ENCODE measurements at places on chromosomes 1 and 21. TPM values are rescaled to one million over a fixed set of nuclear protein-coding genes. Genes with fewer than 3 reads are reported as not detected.

Gene ELAVL4
- not detected for total RNA-seq

Gene TMEM200B
- total RNA-seq: 2.2 TPM

DNA sequence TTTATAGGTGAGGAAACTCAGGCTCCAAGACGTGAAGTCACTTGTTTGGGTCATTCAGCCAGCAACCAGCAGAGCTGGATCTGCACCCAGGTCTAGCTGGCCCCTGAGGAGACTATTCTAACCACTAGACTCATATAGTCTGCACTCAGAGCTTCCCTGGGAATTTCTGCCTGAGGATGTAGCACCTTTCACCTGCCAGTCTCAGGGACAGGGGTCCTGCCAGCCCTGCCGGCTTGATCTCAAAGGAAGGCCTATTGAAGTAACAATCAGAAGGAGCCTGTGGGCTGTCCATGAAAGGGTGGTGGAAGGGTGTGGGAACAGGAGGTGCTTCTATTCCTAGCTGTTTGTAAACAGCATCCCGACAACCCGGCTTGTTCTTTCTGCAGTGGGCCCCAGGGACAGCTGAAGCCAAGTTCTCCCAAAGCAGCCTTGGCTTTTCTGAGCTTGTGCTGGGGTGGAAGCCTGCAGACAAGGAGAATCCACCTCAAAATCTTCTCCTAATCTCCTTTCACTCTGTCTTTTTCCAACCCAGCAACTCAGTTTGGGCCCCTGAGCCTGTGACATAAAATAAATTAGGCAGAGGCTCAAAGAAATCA lies 7.8 kb downstream of the LMOD1 start:
- DNase-seq: no peak
- H3K36me3 ChIP-seq: no peaks in the 10 kb centered on the region
- H3K27ac ChIP-seq: no peak overlapping the region
- H3K4me1 ChIP-seq: peaks cover 6% of the 10 kb centered on the region
- no peaks in the 10 kb centered on the region for H3K27me3 ChIP-seq
- H3K4me3 ChIP-seq: no peak overlapping the region

Gene PLA2G2C
- total RNA-seq: not detected

DNA sequence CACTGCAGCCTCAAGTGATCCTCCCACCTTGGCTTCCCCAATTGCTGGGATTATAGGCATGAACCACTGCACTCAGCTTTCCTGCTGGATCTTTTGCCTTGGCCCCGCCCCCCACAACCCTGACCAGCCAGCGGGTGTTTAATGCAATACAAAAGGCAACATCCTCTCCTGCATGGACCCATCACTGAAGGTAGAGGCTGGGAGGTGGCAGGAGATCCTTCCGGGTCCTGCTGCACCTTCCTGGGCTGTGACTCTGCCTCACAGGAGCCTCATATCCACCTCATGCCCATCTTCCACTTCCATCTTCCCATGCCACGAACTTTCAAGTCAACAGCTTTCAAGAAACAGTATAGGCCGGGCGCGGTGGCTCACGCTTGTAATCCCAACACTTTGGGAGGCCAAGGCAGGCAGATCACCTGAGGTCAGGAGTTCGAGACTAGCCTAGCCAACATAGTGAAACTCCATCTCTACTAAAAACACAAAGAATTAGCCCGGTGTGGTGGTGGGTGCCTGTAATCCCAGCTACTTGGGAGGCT lies 11.7 kb upstream of the WNT9A start:
- DNase-seq: no peak
- no peak overlapping the region for H3K27ac ChIP-seq
- H3K4me3 ChIP-seq: no peak overlapping the region
- no peaks in the 10 kb centered on the region for H3K4me1 ChIP-seq

DNA sequence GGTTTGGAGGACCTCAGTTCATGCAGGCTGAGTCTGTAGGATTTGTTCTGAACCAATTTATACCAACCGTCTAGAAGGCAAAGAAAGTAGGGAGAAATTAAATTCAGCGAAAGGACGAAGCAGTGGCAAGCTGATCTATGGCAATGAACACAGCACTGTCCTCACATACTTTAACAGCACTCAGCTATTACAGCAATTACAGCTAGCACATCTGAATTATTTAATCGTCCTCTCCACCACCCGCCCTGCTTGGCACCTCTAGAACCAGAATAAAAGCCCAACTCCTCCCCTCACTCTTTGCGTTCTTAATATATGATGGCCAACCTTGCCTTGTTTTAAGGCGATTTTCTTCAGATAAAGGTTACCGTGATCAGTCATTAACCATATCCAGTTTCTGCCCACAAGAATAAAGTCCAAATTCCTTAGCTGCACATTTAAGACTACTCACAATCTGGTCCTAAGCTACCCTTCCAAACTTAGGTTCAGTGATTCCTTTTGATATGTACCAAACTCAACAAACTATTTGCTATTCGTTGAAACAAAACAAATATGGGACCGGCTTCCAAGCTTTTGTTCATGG lies 169.4 kb upstream of the ESRRG start:
- no peaks in the 10 kb centered on the region for H3K27me3 ChIP-seq
- no peak overlapping the region for H3K4me3 ChIP-seq
- no peak for DNase-seq
- H3K27ac ChIP-seq: no peak overlapping the region
- H3K36me3 ChIP-seq: no peaks in the 10 kb centered on the region

Gene ACTN2
- total RNA-seq: 3,640 TPM

GRCh38 chr1:63857478-63857877 lies 83.7 kb downstream of the ROR1 start:
- H3K27me3 ChIP-seq: no peaks in the 10 kb centered on the region
- no peak overlapping the region for H3K4me3 ChIP-seq
- H3K4me1 ChIP-seq: peaks cover 46% of the 10 kb centered on the region
- H3K36me3 ChIP-seq: no peaks in the 10 kb centered on the region

- no peak for DNase-seq
- no peak overlapping the region for H3K4me3 ChIP-seq
- H3K36me3 ChIP-seq: peaks cover 51% of the 10 kb centered on the region
- no peak overlapping the region for H3K27ac ChIP-seq
These were observed 42.2 kb downstream of the SLC19A1 start for GRCh38 chr21:45499970-45500577.

Gene ZSCAN20
- total RNA-seq: 4.3 TPM

GRCh38 chr1:195768936-195769335 lies 839.3 kb downstream of the KCNT2 start:
- H3K27ac ChIP-seq: no peak overlapping the region
- no peaks in the 10 kb centered on the region for H3K4me1 ChIP-seq
- no peaks in the 10 kb centered on the region for H3K27me3 ChIP-seq
- DNase-seq: no peak

Gene HCRTR1
- total RNA-seq: 0.92 TPM

Gene PDXK
- total RNA-seq: 65.5 TPM

DNA sequence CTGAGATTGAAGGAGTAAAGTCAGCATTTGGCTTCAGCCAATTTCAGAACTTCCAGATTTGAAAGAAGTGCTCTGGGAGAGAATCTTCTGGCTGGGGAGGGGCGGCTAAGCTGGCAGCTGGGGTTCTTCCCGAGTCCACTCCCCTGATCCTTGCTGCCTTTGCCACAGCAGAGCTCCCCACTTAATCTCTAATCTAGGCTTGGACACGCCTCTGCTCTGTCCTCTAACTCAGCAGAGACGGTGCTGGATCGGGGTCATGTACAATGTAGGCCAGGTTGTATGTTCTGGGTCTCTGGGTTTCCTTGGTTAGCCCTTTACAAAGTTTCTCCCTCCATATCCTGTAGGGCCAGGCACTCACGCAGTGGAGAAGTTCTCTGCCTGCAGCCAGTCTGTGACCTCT lies 10.1 kb upstream of the GSTM3 start:
- no peaks in the 10 kb centered on the region for H3K4me1 ChIP-seq
- H3K27me3 ChIP-seq: no peaks in the 10 kb centered on the region
- H3K36me3 ChIP-seq: no peaks in the 10 kb centered on the region
- H3K4me3 ChIP-seq: no peak overlapping the region
